ENCODE measurements at places on chromosomes 2 and 18.

DNA sequence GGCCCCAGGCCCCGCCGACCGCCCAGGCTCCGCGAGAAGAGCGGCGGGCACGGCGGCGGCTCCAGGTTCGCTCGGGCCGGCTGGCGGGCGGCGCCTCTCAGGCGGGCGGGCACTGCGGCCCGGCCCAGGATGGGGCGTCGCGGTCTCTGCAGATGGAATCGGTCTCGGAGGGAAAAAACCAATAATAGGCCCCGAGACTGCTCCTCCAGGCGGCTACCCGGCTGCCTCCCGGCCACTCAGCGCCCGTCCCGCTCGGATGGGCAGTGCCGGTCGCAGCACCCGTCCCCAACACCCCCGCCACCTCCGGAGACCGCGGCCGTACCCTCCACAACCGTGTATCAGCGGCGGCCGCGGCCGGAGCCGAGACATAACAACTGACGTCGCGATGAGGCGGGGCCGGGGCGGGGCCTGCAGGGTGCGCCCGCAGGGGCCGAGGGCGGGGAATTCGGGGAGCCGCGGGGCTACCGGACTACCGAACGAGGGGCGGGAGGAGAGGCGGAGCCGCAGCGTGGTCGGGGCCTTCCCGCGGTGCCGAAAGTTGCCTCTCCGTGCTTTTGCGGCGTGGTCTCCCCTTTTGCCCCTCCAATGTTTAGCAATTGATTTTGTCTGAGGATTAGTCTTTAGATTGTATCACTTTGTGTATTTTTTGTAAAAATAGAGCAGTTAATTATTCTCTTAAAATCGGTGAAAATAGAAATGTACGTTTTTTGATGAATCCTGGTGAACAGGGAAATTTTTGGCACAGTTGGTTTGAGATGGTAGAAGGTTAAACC lies at the start of gene RNF103:
TSS of gene RNF103 (minus strand) at position 372 of the 773 bp plus-strand sequence. CDS start 979 bp downstream, outside the sequence.
- DNase-seq: peak; percentile 88

- no peak for DNase-seq
Measured at GRCh38 chr18:78722929-78723710, 256.5 kb upstream of the SALL3 start.

- no peak for DNase-seq
Measured at GRCh38 chr2:37713258-37713700, 41.8 kb upstream of the CDC42EP3 start.

DNA sequence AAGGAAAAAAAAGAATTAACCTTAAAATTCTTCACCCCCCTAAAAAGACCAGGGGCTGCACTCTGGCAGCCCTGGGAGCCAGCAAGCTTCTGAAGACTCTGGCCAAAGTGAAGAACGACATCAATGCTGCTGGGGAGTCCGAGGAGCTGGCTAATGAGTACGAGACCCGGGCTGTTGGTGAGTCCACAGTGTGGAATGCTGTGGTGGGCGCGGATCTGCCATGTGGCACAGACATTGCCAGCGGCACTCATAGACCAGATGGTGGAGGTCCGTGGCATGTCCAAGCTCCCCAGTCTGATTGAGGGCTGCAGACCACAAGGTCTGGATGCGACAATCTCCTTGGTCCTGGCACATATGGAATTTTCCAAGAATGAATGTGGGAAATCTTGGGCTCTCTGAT lies 47.4 kb downstream of the TRPM8 start:
- DNase-seq: no peak

DNA sequence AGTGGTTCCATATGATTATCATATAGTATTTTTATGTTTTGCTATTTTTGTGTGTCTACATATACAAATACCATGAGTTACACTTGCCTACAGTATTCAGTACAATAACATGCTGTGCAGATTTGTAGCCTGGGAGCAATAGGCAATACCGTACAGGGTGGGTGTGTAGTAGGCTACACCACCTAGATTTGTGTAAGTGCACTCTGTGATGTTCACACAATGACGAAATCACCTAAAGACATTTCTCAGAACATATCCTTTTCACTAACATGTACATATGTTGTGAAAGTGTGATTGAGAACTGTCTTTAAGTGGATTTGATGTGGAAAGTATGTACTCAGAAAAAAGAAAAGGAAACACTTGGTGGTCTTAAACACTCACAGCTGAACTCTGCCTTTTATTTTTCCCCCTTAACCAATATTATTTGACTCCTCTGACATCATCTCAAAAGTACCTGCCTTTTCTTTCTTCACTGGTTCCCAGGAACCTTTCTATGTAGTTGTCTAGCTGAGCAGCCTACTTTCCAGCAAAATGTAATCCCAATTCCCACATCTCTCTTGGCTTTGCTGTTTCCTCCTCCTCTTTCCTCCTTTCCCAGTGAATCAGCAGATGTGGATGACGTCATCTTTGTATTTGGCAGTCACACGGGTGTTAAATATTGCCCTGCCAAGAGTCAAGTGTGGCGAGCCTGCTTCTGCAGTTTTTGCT lies 47.7 kb downstream of the OSBPL6 start:
- no peak for DNase-seq

Measured in activated CD8-positive, alpha-beta memory T cell treated with anti-CD3 and anti-CD28 coated beads for 4 hours (primary cell).